ENCODE measurements at places on chromosomes 5 and 9. TPM values are rescaled to one million over a fixed set of nuclear protein-coding genes. Genes with fewer than 3 reads are reported as not detected.
A peak's percentile ranks its signal among the peaks of the same experiment; 100 is the strongest.

GRCh38 chr5:139565411-139566305 is 4.5 kb downstream of the UBE2D2 start:
- DNase-seq, result peak; percentile 84

- DNase-seq, result no peak
Measured at GRCh38 chr9:81665322-81665871, 23.9 kb downstream of the TLE1 start.

GRCh38 chr9:89597711-89598362 is 7.0 kb upstream of the GADD45G start:
- peak; percentile 74 for DNase-seq

Gene PKD2L2
- polyA plus RNA-seq, result 0.09 TPM

Gene ELAVL2
- polyA plus RNA-seq, result not detected

Gene GARIN3
- polyA plus RNA-seq, result not detected

- DNase-seq, result no peak
Measured at GRCh38 chr9:1208157-1208556, 158.0 kb downstream of the DMRT2 start.

Gene IFNE
- not detected for polyA plus RNA-seq

GRCh38 chr9:119967867-119968535 is 598.8 kb upstream of the BRINP1 start:
- no peak for DNase-seq

DNA sequence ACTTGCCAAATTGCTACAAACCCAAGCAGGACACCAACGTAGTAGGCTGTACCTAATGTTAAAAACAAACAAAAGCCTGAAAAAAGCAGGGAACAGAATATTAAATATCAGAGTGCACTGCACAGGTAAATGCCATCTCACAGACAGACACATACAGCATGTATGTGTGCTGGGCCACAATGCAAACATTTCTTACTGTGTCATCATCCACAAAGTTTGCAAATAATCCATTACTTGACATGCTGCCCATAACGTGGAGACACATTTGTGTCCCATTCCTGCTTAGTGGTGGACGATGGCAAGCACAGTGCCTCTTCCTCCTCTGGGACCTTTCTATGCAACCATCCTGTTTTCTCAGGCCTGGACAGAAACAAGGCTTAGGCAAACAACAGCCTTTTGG is 44.7 kb downstream of the GOLM1 start:
- DNase-seq, result no peak

DNA sequence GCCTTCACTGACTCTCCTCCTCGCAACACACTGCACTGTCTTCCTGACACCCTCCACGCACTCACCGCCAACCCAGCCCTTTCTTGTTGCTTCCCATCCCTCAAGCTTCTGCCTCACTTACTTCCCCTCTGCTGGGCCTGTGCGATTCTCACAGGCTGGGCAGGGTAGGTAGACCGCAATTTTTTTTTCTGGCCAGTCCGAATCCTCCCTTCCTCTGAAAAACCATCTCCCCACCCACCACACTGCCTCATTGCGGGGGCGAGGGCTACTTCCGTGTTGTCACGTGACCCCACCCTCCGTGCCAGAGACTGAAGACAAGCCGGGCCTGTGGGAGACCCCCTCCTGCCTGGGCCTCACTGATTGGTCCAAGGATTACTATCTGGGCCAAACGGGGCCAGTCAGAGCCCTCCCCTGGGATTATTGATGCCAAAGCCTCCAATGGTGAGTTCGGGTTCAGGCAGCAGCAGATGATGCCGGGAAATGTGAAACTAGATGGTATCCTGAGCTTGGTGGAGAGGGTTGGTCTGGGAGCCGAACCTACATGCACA is 73.1 kb downstream of the STK10 start:
- peak; percentile 88 for DNase-seq

GRCh38 chr5:129857116-129857515 is 47.1 kb upstream of the CHSY3 start:
- DNase-seq, result no peak

DNA sequence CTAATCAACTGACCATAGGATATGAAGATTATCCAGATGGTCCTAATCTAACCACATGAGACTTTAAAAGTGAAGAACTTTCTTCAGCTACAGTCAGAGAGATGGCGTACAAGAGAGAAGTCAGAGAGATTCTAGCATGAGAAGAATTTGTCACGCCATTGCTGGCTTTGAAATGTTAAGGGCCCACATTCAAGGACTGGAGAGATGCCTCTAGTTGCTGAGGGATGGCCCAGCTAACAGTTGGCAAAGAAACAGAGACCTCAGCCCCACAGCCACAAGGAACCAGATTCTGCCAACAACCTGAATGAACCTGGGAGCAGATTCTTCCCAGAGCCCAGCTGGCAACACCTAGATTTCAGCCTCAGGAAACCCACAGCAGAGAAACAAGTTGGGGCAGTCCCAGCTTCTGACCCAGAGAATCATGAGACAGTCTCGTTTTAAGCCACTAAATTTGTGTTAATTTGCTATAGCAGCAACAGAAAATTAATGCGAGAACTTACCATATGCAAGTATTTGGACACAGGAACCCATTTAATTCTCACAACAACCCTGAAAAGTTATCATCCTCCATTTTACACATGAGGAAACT is 132.0 kb downstream of the MLLT3 start:
- DNase-seq, result no peak

DNA sequence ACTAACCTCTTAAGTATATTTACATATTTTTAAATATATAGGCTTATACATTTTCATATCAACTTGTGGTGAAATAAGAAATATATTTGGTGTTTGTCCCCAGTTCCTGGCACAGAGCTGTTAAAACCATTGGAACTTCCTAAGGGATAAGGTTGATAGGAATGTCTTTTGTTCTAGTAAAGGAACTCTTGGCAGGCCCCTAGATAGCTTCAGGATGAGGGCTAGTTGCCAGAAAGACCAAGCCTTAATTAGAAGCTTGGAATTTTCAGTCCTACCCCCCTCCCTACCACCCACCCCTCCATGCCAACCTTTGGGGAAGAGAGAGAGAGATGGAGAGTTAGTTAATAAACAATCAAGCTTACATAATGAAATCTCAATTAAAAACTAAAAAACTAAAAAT is 638.6 kb upstream of the ACO1 start:
- no peak for DNase-seq

Gene PCDHGC3
- polyA plus RNA-seq, result 0.12 TPM

Gene CAMK4
- polyA plus RNA-seq, result 2.6 TPM

DNA sequence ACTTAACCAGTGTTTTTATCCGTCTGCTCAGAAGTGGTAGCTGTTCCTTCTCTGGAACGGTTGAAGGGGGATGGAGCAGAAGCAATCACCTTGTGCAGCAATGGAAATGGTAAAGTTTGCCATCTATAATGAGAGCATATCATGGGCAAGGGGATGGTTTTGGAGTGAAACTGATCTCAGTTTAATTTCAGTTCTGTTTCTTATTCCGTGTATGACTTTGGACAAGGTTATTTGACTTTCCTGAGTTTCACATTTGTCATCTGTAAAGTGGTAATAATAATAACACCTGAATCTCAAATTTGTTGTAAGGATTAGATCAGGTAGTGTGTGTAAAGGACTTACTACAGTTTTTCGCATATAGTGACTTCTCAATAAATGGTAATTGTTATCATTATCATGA is 106.1 kb downstream of the PCSK1 start:
- DNase-seq, result no peak

DNA sequence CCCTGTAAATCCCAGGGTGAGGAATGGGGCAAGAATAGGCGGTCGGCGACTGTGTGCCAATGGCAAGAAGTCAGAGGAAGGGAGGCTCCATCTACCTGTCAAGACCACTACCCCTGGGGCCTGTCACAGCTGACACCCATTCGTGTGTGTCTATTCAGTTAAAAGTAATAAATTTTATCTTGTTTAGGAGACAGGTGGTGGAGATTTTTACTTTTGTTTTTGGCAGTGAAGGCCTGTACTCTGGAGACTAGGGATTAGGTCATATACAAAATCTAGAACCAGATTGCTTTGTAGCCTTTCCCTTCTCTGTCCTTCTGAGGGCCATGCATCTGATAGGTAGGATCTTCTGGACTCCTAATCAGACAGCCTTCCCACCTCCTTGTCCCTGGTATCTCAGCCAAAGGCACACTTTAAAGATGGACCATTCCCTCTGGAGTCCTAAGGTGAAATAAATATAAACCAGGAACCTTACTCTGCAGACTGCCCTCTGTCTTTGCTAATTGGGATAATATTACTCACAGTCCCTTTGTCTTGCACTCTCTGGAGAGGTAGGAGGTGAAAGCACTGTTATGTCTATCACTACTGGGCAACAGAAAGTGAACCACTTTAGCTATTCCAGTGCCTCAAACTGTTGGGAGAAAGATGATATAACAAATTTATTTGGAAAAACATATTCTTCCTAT is 213.2 kb upstream of the ACTBL2 start:
- no peak for DNase-seq

GRCh38 chr5:55604611-55605067 is 69.9 kb upstream of the PLPP1 start:
- no peak for DNase-seq

DNA sequence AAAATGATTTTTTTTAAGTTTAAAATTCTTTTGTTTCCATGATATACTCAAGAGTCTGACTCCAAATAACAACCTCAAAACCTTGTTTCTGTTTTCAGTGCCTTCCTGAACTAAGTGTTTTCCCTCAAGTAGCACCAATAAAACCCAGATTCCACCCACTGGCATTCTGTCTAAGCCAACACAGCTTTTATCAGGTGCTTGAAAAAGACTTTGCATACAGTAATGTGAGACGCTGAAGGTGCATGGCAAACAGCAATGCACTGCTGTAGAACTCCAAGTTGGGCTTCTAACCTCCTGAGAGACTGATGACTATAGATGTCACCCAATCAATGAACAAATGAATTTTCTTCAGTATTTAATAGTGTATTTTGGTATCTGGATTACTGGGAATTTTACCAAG is 95.7 kb downstream of the NFIB start:
- DNase-seq, result no peak

Gene LRRC19
- polyA plus RNA-seq, result not detected

GRCh38 chr5:149044453-149045088 is 18.3 kb downstream of the SH3TC2 start:
- DNase-seq, result no peak

GRCh38 chr5:119483155-119483554 is 30.9 kb downstream of the HSD17B4 start:
- no peak for DNase-seq

Gene SPINK7
- polyA plus RNA-seq, result not detected

- no peak for DNase-seq
Measured at GRCh38 chr9:87713278-87713987, 12.5 kb upstream of the CTSL start.

DNA sequence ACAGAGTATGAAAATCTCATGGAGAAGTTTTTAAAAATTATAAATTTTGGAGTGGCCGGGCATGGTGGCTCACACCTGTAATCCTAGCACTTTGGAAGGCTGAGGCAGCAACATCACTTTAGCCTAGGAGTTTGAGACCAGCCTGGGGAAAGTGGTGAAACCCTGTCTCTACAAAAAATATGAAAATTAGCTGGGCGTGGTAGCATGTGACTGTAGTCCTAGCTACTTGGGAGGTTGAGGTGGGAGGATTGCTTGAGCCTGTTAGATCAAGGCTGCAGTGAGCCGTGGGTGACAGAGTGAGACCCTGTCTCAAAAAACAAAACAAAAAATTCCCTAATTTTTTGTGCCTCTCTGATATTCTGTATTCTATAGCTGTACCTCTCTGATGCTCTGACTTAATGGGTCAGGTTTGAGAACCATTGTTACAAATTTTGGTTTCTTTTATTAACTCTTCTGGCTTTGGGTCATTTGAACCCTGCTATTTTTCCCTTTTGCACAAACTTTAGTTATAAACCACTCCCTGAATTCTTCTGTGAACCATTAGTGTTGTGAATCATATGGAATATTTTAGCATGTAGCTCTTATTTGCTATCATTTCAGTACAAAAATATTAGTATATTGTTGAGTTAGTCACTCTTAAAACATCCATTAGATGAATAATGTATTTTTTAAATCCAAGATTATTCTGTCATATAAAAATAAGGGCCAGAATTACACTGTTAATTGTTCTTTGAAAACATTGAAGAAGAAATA is 51.0 kb downstream of the FER start:
- no peak for DNase-seq

Gene BRINP1
- not detected for polyA plus RNA-seq

GRCh38 chr9:90419221-90419851 is 223.3 kb downstream of the DIRAS2 start:
- no peak for DNase-seq

GRCh38 chr5:143613329-143613728 is 198.6 kb upstream of the HMHB1 start:
- DNase-seq, result no peak

DNA sequence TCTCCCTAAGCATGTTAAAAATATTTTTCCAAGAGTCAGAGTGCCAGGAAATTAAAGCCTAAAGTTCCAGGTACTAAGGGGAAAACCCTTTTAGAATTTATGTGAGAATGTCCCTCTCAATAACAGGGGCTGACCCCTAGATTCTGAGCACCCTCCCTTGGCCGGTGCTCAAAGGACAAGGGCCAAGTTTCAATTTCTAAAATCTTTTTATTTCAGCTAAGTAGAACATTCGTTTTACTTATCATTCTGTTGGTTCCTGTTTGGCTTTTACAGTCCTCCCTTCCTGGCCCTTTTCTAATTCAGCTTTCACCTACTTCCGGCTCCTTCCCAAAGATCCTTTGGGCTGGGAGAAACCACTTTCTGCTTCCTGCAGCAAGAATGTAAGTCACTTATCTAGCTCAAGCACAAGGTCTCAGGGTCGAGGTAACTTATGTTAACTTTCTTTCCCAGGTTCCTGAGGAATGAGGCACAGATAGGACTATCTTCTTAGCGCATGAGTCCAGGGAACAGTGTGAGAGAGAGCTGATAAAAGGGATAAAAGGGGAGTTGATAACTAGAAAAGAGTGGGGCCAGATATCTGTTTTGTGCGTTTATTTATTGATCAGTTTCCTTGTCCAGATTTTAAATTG is 34.6 kb upstream of the F2RL2 start:
- DNase-seq, result no peak

Gene ADAMTS12
- not detected for polyA plus RNA-seq

GRCh38 chr9:13263511-13263910 is 16.0 kb downstream of the MPDZ start:
- DNase-seq, result no peak

DNA sequence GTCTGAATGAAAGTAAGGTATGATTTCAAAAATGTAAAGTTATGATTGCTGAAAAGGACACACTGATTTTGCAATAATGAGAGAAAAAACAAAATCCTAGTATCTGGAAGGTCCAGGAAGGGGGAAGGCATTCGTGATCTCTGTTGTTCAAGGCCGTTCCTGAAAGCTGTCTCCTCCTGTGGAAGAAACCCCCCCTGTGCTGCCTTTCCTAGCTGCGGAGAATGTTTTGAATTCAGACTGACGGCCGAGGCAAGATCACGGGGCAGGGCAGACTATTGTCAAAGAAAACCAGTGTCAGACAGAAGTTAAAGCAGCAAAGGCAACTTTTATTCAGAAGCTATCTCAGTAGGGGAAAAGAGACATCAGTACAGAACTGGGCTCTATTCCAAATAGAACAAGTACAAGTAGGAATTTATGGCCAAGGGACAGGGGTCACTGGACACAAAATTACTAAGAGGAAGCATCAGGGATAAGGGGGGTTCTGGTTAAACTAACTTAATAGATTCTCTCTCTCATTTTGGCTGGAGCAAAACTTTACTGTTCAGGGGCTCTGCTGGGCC is 61.9 kb upstream of the IGFBPL1 start:
- no peak for DNase-seq

Gene BTNL9
- polyA plus RNA-seq, result 40.7 TPM

Measured in B cell (primary cell).